Liver (tissue), 10 donors: ENCODE measurements at places on chromosomes 4 and X. TPM values are rescaled to one million over a fixed set of nuclear protein-coding genes. Genes with fewer than 3 reads are reported as not detected.

DNA sequence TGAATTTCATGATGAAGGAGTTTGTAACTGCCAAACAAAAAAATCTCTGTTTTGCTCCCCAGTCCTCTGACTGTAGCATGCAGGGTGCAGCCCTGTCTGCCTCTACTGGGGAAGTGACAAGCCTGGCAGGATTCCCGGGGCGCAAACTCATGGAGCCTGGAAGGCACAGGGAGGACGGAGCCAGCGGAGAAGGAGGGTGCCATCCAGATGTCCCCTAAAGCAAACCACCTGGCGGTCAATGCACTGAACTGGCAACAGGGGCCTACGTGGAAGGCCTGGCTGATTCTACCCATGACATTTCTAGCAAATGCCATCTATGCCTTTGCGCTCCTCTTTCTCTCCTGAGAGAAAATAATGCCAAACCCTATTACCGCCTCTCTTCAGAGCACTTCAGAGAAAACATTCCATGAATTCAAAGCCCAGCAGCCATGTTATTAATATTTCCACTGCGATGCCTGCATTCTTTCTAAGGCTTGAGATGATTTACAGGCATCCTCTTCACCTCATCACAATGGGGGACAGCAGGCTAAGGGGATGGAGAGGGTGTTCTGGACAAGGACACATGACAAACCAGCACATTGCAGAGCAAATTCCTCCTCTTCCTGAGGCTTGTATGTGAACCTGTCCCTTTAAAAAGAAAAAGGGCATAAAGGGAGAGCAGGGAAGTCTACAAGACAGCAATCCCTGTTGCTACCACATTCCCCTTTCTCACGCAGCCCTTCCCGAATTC is 329.3 kb upstream of the NOCT start:
- H3K4me1 ChIP-seq = no peaks in the 10 kb centered on the region
- DNase-seq = no peak
- no peak overlapping the region for H3K4me3 ChIP-seq
- H3K27me3 ChIP-seq = no peaks in the 10 kb centered on the region
- H3K36me3 ChIP-seq = no peaks in the 10 kb centered on the region

The RIBC1 gene
- 0.25 TPM for total RNA-seq

DNA sequence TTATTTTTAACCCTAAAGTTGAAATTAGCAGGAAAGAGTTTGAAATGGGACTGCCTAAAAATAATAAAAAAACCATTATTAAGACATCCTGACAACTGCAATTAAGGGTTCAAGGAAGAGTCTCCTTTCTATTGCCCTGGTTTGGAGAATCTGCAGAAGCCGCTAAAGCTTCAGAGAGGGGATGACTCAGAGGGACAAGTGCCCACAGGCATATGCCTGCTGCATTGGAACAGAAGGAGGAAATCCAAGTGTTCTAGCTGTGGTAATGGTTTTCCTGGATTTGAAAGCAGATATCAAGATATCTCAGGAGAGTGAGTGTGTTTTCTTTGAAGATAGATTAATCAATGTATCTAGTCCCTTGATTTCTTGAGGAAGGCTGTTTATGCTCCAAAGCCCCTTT is 235.1 kb upstream of the TAPT1 start:
- H3K4me3 ChIP-seq = no peak overlapping the region
- no peak overlapping the region for H3K27ac ChIP-seq
- H3K27me3 ChIP-seq = no peaks in the 10 kb centered on the region
- no peak for DNase-seq
- no peaks in the 10 kb centered on the region for H3K4me1 ChIP-seq

GRCh38 chr4:22695917-22696316 is 3.2 kb downstream of the GBA3 start:
- H3K4me3 ChIP-seq = peak overlapping the region; percentile 44
- DNase-seq = no peak
- peak overlapping the region; percentile 84 for H3K27ac ChIP-seq
- H3K27me3 ChIP-seq = no peaks in the 10 kb centered on the region
- no peaks in the 10 kb centered on the region for H3K36me3 ChIP-seq
- H3K4me1 ChIP-seq = peaks cover 38% of the 10 kb centered on the region

DNA sequence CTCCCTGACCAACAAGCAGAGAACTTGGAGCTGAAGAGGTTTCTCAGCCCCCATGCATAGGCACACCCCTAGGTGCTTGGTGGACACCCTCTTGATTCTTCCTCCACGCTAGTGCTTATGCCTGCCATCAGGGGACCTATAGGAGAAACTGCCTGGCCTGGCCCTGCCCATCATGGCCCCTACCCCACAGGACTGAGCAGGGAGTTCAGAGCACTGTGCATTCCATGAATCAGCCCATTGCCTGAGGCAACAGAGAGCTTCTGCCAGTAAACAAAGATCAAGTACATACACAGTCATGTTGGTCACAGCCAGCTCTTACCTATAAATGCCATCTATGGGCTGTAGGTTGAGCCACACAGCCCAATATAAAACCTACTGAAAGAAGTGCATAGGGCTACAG is 99.1 kb upstream of the EDNRA start:
- H3K4me3 ChIP-seq = no peak overlapping the region
- H3K27ac ChIP-seq = no peak overlapping the region

GRCh38 chr4:100100985-100101384 is 89.3 kb downstream of the DDIT4L start:
- H3K27ac ChIP-seq = no peak overlapping the region
- H3K4me1 ChIP-seq = no peaks in the 10 kb centered on the region

- H3K4me3 ChIP-seq = no peak overlapping the region
- no peaks in the 10 kb centered on the region for H3K27me3 ChIP-seq
- H3K36me3 ChIP-seq = no peaks in the 10 kb centered on the region
Observed at GRCh38 chr4:59412739-59413138, 1787.4 kb upstream of the ADGRL3 start.

The BMX gene
- total RNA-seq = 0.67 TPM

DNA sequence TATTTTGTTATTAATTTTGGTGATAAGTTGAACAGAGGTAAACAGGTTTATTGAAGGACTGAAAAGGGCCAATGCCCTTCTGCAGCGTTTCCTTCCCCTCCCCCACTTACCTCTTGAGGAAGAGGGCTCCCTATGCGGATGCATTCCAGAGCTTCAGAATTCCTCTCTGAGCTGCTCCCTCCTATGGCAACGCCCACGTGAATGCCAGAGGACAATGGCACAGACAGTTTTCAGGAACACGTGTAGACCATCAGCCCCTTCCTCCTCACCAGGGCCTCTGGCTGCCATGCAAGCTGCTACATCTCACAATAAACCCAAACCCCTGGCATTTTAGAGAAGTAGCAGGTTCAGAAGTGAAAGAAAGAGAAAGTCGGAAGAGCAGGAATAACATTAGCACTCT is 127.9 kb downstream of the CHRDL1 start:
- no peak overlapping the region for H3K4me3 ChIP-seq
- H3K36me3 ChIP-seq = no peaks in the 10 kb centered on the region
- DNase-seq = no peak

DNA sequence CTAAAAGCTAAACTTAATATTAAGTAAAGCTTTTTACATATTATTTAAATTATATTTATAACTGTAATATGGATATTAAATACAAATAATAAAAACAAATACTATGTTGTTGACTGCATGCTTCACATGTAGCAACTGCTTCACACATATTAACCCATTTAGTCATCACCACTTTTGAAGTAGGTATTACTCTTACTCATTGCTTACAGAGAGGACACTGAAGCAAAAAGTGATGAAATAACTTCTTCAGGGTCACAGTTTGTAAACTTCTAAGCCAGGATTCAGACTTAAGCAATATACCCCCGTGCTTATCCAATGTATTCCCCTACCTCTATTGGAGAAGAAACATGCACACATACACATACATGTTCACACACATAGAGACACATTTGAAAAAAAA is 166.6 kb downstream of the DKK2 start:
- no peak overlapping the region for H3K4me3 ChIP-seq
- no peak overlapping the region for H3K27ac ChIP-seq
- DNase-seq = no peak
- no peaks in the 10 kb centered on the region for H3K36me3 ChIP-seq
- H3K27me3 ChIP-seq = no peaks in the 10 kb centered on the region
- no peaks in the 10 kb centered on the region for H3K4me1 ChIP-seq

DNA sequence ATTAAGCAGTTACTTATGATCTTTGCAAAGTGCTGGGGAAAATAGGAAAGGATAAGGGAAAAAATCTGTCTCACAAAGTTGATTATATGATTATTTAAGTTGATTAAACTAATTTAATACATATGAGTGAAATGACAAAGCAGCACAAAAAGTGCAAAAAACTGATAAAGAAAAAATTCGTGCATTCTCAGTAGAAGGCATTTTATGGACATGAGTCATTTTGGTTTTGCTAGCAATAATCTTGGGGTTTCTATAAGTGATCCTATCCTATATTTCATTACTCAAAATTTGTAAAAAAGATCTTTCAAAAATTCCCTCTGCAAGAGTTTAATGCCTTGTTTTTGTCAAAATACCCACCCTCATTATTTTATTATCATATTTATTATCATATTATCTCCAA is 224.2 kb upstream of the ANXA10 start:
- H3K27ac ChIP-seq = no peak overlapping the region
- no peak for DNase-seq
- H3K27me3 ChIP-seq = peaks cover 2% of the 10 kb centered on the region
- H3K36me3 ChIP-seq = no peaks in the 10 kb centered on the region

The ATP8A1 gene
- total RNA-seq = 15.9 TPM

GRCh38 chrX:22542641-22543040 is 269.9 kb downstream of the CBLL2 start:
- H3K27ac ChIP-seq = no peak overlapping the region
- H3K36me3 ChIP-seq = no peaks in the 10 kb centered on the region
- H3K27me3 ChIP-seq = no peaks in the 10 kb centered on the region
- no peaks in the 10 kb centered on the region for H3K4me1 ChIP-seq
- no peak for DNase-seq

The FGF13 gene
- total RNA-seq = 0.84 TPM

DNA sequence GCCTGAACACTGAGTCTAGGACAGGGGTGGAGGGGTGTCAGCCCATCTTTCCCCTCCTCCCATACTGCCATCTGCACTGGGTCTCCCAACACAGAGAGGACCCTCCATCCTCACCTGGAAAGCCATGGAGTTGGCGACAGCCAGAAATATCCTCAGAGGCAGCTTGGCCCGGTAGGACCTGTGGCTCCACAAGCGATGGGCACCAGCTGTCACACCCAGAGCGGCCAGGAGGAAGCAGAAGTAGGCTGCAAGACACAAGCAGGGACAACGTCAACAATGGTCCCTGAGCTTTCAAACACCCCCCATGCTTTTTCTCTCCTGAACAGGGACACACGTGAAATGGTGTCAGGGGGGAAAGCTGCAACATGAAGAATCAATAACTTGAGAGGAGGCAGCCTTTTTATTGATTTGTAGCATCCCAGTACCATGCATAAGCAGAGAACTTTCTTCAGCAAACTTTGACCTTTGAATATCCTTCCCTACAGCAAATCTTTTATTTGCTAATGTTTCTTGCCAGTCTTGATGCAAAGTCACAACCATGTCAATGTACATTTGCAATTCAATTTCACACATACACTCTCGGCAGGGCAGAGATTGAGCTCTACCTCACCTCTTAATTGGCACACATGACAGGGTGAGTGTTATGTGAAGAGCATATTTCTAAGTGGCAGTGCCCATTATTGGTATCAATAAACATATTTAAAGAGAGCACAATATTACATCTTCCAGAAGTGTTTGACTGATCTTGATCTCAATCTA is 93.2 kb downstream of the SCD5 start:
- H3K36me3 ChIP-seq = no peaks in the 10 kb centered on the region
- no peak overlapping the region for H3K4me3 ChIP-seq
- H3K27ac ChIP-seq = no peak overlapping the region

DNA sequence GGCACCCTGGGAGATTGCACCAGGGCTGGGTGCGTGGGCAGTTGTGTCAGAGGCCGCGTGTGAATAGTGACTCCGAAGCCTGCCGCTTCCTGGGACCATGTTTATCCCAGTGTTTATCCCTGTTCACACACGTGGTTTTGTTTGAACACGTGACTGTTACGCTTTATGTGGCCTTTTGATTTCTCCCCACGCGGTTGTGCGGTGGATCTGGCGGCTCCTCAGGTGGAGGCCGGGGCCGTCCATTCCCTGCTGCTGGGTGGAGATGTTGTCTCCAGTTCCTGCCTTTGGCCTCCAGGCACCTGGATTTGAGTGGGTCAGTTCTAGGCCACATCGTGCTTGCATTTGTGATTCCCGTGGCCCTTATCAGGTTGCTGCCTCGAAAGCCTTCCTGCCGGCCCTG is 35.1 kb downstream of the NELFA start:
- no peaks in the 10 kb centered on the region for H3K4me1 ChIP-seq
- no peak overlapping the region for H3K4me3 ChIP-seq
- peaks cover 10% of the 10 kb centered on the region for H3K36me3 ChIP-seq
- H3K27ac ChIP-seq = no peak overlapping the region
- DNase-seq = no peak
- H3K27me3 ChIP-seq = no peaks in the 10 kb centered on the region

DNA sequence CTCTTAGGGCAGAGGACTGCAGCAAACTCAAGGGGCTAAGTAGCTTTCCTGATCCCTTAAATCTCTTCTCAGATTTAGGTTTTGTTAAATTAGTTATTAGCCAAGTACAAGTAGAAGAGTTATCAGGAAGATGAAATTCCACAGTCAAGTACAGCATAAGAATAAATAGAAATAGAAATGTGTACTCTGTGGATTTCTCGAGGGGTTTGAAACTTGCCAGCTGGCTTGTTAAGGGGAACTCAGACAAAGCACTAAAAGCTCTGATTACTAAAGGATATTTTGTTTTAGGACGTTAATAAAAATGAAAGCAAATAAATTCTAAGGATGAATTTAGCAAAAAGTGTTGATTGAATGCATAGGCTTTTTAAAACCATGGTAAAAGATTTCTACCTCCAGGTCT is 654.6 kb downstream of the RAPGEF2 start:
- no peak overlapping the region for H3K4me3 ChIP-seq
- no peaks in the 10 kb centered on the region for H3K4me1 ChIP-seq
- DNase-seq = no peak
- no peaks in the 10 kb centered on the region for H3K36me3 ChIP-seq
- no peak overlapping the region for H3K27ac ChIP-seq
- no peaks in the 10 kb centered on the region for H3K27me3 ChIP-seq

GRCh38 chr4:36549252-36549651 is 267.8 kb downstream of the DTHD1 start:
- no peak for DNase-seq
- H3K36me3 ChIP-seq = no peaks in the 10 kb centered on the region
- no peaks in the 10 kb centered on the region for H3K27me3 ChIP-seq
- H3K27ac ChIP-seq = no peak overlapping the region

The PAGE4 gene
- not detected for total RNA-seq

GRCh38 chr4:62003695-62004094 is 803.6 kb downstream of the ADGRL3 start:
- no peaks in the 10 kb centered on the region for H3K4me1 ChIP-seq
- no peak overlapping the region for H3K4me3 ChIP-seq
- no peaks in the 10 kb centered on the region for H3K27me3 ChIP-seq
- no peak overlapping the region for H3K27ac ChIP-seq
